Stimulated activated CD4-positive, alpha-beta T cell treated with anti-CD3 and anti-CD28 coated beads, Interleukin-2, amount 100 ng/mL, for 24 hours (primary cell): ENCODE measurements at places on chromosomes 7 and 10.

DNA sequence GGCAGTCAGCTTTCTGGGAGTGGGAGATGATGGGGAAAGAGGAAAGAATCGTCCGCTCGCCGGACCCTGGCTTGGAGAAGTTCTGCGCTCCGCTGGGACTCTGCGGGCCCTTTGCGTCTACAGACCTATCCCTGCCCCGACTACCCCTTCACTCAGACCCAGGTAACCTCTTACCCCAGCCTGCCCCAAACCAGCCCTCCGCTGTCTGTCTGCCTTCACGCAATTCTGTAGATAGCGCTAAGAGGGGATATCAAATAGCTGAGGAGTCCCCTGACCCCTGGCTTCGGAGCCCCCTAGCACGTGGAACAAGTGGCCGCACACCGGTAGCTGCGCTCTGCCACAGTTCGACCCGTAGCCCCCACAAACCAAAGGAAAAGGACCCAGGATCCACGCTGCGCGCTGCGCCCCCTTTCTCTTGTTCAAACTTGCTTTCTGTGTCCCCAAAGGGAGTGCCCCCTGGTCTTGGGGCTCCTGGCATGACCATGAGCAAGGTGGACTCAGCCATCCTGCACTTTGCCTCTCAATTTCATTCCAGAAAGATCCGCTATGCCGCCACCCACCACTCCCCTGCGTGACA, 7.0 kb downstream of the HOXA4 start:
- DNase-seq = no peak

DNA sequence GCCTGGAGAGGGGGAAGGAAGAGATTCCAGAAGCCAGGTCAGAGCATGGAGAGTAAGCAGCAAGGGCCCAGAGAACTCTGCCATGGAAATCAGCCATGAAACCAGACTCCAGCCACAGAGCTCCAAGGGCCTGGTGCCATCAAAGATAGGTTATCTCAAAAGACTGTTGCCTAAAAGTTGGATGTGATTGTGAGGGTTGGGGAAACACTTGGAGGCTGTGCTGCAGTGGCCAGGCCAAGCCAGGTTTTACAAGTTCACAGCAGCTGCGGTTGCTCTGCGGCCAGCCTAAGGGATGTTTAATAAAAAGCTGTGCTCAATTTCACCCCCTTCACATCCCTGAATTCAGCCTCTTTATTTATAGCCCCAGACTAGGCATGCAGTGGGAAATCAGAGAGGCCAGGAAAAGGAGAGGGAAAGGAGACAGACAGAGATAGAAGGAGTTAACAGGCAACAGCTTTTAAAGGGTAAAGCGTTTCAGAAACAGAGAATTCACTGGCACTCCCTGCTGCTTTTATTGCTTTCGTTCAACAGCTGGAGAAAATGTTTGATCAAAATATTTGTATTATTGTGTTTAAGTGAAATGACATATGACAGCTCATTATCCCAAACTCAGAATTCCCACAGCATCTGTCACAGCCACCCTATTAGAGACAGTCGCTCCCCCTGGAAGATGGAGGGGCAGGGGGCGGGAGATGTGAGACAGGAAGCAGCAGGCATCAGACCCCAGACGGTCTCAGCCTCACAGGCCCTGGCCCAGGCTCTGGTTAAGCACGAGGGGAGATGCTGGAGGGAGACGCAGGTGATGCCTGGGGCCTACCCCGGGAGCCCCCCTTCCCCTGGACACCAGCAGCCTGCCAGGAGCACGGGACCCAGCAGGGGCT, 140.1 kb downstream of the GLI3 start:
- DNase-seq = no peak

DNA sequence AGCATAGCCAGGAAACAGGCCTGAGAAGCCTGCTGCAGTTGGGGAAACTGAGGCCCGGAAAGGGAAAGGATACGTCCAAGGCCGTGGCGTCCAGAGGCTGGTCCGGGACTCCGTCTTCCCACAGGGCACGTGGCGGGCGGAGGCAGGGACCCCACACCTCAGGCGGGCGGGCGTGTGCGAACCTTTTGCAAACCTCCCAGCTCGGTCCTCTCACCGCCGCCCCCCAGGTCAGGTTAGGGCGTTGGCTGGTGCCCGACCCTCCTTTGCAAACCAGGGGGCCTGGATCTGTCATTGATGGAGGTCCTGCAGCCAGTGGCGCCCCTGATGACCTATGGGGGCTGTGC, 19.3 kb downstream of the FAM20C start:
- no peak for DNase-seq

GRCh38 chr7:818031-818699, 14.1 kb upstream of the SUN1 start:
- DNase-seq = no peak

DNA sequence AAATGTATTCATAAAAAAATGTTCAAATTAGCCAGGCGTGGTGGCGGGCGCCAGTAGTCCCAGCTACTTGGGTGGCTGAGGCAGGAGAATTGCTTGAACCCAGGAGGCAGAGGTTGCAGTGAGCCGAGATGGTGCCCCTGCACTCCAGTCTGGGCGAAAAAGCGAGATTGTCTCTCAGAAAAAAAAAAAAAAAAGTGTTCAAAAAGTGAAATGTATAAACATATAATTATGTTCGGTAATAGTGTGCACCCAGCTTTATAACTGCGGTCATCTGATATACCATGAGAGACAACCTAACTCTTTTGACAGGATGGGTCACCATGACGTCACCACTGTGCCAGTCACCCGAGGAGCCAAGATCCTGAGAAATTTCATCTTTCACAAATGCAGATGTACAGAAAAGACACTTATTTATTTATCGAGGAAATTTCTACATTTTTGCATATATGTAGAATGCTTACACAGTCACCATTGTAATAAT, 594 bp upstream of the RP9 start:
- DNase-seq = no peak
